ENCODE measurements at places on chromosomes 1 and 21.

DNA sequence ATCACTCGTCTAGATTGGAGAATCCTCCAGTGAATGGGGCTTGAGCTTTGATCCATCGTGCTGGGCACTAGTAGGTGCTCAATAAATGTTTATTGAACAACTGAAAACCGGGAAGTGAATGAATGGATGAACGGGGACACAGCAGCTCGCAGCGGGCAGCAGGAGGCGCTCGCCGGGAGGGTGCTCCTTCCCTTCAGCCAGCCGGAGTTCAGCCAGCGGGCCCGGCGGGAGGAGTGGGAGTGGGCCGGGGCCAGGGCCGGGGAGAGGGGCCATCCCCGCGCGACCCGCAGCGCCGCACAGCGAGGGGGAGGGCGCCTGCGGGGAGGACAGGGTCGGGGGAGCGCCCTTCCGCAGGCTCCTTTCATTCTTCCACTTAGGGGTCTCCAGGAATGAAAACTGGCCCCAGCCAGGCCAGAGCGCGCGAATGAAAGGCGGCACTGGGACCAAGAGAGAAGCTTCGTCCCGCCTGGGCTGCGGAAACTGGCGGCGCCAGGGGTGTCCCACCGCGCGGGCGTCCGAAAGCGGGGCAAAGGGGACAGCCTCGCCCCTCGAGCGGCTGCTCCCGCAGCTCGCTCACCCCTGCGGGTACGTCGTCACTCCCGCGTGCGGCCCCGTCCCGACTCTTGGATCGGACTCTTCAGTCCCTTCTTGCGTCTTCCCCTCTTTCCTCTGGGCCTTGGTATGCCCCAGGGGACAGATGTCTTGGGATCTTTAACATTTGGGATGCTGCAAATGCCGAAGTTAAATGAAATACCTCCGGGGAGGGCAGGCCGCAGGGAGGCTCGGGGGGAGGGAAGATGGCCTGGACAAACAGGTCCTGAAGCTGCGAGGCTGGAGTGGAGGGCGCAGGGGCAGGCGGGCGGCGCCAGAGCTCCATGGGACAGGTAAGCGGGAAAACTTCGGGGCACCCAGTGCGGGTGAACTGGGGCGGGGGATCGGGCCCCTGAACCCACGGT lies 3.6 kb upstream of the INAVA start:
- DNase-seq: no peak

DNA sequence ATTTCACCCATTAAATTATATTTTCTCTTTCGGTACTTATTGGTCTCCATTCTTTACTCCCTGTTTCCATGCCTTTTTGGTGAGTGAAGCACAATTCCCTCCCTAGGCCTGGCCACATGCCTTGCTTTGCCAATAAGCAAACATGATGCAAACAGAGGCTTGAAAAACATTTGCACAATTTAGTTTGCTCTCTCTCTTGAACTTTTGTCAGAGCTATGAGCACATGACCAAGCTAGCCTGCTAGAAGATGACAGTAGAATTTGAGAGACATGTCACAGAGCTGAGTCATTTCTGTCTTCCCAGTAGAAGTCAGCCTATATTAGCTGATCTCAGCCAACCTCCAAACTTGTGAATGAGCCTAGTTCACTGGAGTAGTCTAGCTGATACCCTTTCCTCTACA lies 24.6 kb downstream of the ANGPTL3 start:
- DNase-seq: no peak

GRCh38 chr1:228336308-228337030 lies 70.2 kb downstream of the TRIM11 start:
- DNase-seq: no peak

DNA sequence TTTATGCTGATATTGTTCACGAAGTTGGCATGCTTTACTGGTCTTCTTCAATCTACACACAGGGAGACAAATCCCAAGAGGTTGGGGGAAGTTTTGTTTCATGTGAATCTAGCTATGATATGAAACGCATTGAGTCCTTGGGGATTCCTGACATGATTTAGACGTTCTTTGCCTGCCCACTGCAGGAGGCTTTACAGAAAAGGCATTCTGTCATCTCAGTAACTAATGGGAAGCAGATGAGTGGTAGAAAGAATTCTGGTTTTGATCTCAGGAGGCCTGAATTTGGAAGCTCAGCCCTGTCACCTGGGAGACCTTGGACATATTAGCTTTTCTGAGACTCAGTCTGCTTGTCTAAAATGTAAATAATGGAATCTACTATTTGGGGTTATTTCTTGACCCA lies 383.0 kb upstream of the NFIA start:
- no peak for DNase-seq

- DNase-seq: no peak
Observed at GRCh38 chr1:203640117-203640516, 13.5 kb downstream of the ATP2B4 start.

GRCh38 chr1:1232208-1232795 lies at the start of gene B3GALT6:
Gene B3GALT6 (plus strand): TSS chr1:1232237. CDS start chr1:1232279, 42 bp downstream.
- DNase-seq: no peak

GRCh38 chr1:247419336-247419735 lies 3.4 kb downstream of the NLRP3 start:
- DNase-seq: no peak

- no peak for DNase-seq
Observed at GRCh38 chr1:241560146-241560848, 28.1 kb downstream of the KMO start.
